Mesenteric fat pad (tissue), 1 donor: ENCODE measurements at places on chromosomes 4 and X.
A peak's percentile ranks its signal among the peaks of the same experiment; 100 is the strongest.

GRCh38 chr4:27986476-27986875, 1125.8 kb downstream of the STIM2 start:
- DNase-seq: no peak

- no peak for DNase-seq
Observed at GRCh38 chr4:81445196-81445595, 26.5 kb downstream of the RASGEF1B start.

GRCh38 chr4:36310793-36311192, 29.4 kb downstream of the DTHD1 start:
- no peak for DNase-seq

GRCh38 chr4:2085496-2085901, 26.4 kb downstream of the NAT8L start:
- peak; percentile 74 for DNase-seq

- no peak for DNase-seq
Observed at GRCh38 chr4:10285028-10285427, 168.4 kb upstream of the WDR1 start.

DNA sequence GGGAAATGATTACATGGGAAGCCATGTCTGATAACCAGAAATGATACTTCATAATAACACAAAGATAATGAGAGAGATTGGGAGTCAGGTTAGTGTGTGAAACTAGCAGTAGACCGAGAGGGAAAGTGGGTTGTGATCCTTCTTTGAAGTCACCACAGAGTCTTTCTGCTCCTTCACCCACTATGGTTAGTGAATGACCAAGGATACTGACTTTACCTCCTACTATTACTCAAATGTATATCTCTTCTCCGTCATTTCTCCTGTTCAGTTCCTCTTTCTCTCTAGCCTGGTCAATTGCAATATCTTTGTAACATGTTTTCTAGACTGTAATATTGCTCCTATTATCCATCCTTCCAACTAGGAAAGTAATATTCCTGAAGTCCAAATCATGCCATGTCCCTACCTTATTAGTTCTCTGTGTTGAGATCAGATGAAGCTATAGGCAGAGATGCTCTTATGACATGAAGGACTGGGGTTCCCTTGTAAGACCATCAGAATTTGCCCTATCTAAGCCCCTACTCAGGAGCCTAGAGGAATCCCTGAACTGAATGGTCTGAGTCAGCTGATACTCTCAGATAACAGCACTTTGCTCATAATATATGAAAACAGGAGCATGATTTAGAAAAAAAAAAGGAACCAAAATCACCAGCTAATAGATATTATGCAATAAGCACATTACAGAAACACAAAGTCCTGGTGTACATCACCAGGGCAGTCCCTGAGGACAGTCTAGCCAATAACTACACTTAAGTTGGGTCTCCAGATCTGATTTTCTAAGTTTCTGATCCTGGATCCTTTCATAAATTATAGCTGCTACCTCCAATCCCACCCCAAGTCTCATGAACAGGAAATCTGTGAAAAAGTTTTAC, 81.2 kb downstream of the SHROOM3 start:
- DNase-seq: no peak

DNA sequence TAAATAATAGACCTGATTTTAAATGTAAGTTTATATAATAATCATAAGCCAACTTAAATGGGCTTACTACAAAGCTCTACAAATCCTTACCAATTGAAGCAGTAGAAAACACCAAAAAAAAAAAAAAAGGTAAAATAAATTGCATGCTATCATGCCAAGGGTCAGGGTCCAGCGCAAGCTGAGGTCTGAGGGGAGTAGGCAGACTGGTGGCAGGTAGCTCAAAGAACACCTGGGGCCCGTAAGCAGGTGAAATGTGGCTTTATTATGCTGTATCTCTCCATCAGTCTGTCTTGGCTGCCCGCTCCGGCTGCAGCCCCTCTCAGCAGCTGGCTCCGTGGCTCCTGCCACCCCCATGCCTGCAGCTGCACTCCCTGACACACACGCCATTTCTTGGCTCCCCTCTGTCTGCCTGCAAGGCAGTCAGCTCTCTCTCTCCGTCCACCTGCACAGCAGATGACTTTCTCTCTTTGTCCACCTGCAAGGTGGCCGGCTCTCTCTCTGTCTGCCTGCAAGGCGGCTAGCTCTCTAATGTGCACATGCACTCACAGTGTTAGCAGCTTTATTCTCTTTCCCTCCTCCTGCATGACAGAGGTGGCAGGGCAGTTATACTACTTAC, 209.4 kb upstream of the UGT8 start:
- no peak for DNase-seq

DNA sequence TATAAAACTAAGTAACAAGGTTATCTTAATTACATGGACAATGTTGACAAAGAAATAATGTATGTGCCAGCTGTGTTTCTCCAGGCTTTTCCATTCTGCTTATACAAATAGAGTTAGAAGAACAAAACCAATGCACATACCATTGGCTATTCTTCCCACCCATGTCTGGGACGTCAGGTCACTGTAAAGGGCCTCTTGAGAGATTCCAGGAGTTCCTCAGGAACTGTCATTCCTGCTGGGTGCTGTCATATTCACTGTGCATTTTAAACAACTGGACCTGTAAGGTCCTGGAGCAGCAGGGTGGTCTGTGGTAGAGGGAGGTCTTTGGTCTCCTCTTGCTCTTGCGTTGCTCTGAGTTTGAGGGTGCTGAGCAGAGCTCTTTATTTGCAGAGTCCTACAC, 74.6 kb upstream of the AP1S2 start:
- no peak for DNase-seq
